ENCODE measurements at places on chromosomes 16 and 17.

DNA sequence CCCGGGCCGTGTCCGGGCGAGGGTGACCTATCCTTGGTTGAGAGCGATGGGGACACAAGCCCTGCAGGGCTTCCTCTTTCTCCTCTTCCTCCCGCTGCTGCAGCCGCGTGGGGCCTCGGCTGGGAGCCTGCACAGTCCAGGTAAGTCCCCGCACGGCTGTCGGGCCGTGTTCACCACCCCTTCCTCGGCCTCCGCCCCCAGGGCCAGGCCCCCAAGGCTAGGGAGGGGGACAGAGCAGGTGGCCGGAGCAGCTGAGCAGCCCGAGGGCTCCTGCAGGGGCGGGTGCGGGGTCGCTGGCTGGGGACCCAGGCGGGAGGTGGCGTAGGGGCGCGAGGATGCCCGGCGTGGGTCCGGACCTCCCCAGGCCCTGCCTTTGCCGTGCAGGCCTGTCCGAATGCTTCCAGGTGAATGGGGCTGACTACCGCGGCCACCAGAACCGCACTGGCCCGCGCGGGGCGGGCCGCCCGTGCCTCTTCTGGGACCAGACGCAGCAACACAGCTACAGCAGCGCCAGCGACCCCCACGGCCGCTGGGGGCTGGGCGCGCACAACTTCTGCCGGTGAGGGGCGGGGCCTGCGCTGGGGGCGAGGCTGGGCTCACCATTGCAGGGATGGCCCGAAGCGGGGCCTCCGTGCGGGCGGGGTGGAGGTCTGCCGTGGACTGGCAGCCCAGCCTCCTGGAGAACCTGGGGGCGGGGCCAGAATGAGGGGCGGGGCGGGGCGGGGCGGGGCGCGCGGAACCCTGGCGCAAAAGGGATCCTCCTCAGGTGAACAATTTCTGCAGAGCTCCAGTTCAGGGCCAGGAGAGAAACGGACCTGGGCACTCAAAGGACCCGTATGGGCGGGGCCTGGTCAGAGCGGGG, 631 bp downstream of the KREMEN2 start:
- no peak for DNase-seq

GRCh38 chr17:8696906-8697305, 47.7 kb downstream of the CCDC42 start:
- DNase-seq = no peak

- DNase-seq = no peak
Measured at GRCh38 chr16:87438611-87438985, 46.5 kb downstream of the MAP1LC3B start.

- no peak for DNase-seq
Measured at GRCh38 chr16:88616320-88616719, 22.1 kb upstream of the IL17C start.

DNA sequence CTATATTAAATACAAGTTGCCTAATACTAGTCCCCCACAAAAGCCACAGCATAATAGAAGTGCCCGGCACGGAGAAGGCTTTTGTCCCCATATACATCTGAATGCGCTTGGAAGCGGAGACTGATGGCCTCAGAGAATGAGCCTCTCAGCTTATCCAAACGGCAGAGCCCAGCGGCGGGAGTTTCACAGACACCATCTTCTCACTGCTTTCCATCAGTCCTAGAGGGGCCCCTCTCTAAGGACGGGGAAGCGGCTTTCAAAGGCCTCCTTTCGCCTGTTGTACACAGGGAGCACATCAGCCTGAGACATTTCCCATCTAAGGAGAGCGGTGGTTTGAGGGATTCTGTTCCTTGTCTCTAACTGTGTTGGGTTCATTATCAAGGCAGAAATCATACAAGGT, 16.9 kb downstream of the NXN start:
- no peak for DNase-seq

DNA sequence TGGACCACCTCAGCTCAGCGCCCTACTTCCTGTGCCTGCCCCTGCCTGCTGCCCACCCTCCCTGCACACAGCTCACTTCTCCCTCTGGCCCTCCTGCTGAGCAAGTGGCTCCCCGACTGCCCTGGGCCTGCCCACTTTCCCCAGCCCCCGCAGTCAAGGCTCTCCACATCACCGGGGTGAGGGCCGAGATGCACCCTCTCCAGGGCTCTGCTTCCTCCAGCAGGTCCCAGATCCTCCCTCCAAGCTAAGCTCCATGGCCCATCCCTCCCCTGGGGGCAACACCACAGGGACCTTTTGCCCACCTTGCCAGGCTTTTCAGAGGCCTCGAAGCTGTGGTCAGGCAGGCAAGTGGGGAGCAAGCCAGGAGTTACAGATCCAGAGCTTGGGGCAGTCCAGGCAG, 820.2 kb downstream of the KCNJ18 start:
- no peak for DNase-seq

- no peak for DNase-seq
Measured at GRCh38 chr16:31874366-31875111, 932 bp downstream of the ZNF267 start.

GRCh38 chr16:50742576-50743200, 802 bp downstream of the CYLD start:
- DNase-seq = peak; percentile 49

GRCh38 chr17:27938241-27938640, 45.1 kb upstream of the LYRM9 start:
- no peak for DNase-seq

DNA sequence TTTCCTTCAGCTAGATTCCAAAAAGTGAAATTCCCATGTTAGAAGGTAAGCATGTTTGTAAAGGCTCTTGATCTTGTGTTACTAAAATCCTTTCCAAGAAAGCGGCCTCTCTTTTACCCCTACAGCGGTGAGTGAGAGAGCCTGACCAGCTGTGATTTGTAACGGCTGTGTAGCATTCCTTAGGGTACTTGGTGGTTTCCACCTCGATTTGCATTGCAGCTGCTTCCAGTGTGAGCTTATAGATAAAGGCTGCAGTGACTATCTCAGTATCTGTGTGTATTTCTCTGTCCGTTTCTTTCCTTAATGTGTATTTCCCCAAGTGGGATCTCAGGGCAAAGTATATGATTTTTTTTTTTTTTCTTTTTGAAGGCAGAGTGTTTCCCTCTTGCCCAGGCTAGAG, 169.4 kb downstream of the SNX29 start:
- DNase-seq = no peak

DNA sequence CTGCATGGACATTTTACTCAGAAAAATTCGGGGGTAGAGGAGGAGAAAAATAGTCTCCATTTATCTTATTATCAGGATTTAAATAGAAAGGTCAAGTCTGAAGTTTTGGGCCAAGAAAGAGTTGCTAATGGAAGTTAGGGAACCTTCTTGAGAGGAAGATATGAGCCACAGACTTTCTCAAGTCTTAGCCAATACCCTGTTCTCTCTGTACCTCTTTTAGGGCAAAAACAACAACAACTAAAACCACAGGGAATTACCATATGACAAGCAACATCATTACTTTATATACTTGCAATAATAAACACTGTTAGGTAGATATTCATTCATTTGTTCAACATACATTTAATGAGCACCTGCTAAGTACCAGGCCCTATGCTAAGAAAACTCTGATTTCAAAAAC, 282.2 kb upstream of the CDH5 start:
- DNase-seq = no peak

DNA sequence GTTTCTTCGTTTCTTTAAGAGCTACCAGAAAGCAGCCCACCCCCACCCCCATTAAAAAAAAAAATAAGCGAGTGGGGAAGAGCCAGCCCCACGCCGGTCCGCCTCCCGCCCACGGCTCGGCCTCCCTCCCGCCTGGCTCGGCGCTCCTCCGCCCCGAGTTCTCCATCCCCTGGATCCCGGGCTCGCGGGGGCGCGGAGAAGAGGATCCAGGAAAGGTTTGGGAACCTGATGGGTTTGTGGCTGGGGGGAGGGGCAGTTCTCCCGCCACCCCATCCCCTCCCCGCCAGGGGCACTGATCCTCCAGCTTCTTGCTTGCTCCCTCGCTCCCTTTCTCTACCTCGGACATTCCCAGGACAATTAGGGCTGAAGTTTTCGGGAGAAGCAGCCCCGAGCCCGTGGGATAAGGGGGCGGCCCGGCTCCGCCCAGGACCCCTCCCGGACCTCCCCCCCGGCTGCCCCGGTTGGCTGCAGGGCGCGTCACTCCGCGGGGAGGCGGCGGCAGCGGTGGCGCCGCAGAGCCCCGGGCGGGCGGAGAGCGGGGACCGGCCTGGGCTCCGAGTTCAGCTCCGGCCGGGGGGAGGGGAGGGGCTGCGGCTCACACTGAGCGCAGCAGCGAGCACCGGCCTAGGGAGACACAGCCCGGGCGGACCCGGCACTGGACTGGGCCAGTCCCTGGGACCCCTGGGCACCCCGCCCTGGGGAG, 1.0 kb upstream of the SALL1 start:
- DNase-seq = peak; percentile 95

- no peak for DNase-seq
Measured at GRCh38 chr17:44922136-44922535, 6.8 kb upstream of the GFAP start.

All from midbrain (tissue), 1 donor.